Activated CD4-positive, alpha-beta T cell treated with anti-CD3 and anti-CD28 coated beads, Interleukin-2, amount 10 ng/mL, durations not matched to agents 7 days and 5 days (primary cell): ENCODE measurements at places on chromosomes 13 and 19.

DNA sequence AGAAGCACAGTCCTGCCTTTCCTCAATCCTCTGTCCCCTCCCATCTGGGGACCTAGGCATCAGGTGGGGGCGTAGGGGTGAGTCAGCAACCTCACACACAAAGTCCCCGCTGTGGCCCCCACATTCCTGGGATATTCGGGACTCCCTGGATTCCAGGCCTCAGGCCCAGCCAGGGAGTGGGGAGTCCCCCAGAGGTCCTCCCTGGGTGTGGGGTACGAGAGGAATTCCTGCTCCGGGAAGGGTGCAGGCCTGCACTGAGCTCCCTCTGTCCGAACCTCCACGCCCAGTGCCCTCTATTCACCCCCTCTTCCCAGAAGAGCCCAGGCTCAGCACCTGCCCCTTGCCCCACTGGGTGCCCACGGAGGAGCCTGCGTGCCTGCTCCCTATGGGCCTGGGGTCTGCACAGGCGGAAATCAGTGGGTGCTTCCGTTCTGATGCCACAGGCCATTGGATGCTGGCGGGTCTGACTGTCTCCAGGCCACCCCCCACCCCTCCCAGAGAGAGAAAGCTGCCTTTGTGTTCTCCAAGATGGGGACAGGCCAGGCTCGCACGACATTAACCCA lies 3.4 kb downstream of the CADM4 start:
- no peak for DNase-seq

GRCh38 chr13:21176982-21177284 lies 475 bp downstream of the MRPL57 start:
- no peak for DNase-seq

- no peak for DNase-seq
Measured at GRCh38 chr13:74836628-74837027, 645.3 kb downstream of the TBC1D4 start.

DNA sequence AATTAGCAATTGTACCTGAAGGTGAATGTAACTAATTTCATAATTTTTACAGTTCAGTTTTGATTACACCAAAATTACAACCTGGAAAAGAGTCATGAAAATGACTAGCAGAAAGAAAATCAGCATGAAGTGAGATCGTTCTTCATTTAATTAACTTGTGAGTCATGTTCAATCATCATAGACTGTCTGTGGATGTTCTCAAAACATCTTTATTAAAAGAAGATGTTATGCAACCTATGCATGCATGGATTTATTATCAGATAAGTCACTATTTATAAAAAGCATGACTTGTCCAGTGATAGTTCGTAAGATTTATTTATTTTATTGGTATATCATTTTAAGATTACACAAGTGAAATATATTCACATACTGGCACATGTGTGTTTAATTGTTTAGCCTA lies 245.9 kb downstream of the ITGBL1 start:
- DNase-seq = no peak

DNA sequence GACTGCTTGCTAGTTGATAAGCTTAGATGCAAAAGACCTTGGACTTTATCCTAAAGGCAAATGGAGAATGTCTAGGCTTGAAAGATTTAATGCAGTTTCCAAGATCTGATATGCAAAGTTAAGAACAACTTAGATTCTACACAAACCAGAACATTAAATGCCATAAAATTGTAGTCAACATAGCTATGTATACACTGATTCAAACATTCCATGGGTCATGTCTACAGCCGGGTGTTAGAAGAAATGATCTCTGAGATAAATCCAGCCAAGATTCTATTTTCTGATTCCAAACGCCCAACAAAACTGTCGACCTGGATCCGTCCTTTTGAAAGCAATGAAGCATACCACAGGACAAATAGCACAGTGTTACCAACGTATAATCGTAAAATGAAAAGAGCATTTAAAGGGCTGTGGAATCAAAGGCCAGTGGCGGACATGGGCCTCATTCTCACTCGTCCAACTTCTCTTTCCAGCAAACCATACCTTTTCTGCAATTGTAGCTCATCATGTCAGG lies 52.7 kb downstream of the KCTD12 start:
- DNase-seq = no peak

DNA sequence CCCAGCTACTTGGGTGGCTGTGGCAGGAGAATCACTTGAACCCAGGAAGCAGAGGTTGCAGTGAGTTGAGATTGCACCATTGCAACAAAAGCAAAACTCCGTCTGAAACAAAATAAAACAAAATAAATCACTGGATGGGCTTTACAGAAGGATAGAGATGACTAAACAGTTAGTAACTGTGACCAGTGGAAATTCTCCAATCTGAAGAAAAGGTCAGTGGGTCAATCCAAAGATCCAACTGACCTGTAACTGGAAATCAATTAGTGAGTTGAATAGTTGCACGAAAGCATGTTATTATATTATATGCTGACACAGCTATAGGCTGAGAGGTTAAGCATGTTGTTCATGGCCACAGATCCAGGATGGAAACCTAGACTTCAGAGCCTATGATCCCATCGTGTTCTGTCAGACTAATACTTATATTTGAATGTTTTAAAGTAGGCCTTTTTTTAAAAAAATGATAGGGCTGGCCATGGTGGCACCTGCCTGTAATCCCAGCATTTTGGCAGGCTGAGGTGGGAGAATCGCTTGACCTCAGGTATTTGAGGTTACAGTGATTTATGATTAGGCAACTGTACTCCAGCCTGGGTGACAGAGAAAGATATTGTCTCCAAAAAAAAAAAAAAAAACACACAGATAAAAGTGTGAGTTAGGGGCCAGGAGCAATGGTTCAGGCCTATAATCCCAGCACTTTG lies 1.4 kb downstream of the ECH1 start:
- DNase-seq = no peak

DNA sequence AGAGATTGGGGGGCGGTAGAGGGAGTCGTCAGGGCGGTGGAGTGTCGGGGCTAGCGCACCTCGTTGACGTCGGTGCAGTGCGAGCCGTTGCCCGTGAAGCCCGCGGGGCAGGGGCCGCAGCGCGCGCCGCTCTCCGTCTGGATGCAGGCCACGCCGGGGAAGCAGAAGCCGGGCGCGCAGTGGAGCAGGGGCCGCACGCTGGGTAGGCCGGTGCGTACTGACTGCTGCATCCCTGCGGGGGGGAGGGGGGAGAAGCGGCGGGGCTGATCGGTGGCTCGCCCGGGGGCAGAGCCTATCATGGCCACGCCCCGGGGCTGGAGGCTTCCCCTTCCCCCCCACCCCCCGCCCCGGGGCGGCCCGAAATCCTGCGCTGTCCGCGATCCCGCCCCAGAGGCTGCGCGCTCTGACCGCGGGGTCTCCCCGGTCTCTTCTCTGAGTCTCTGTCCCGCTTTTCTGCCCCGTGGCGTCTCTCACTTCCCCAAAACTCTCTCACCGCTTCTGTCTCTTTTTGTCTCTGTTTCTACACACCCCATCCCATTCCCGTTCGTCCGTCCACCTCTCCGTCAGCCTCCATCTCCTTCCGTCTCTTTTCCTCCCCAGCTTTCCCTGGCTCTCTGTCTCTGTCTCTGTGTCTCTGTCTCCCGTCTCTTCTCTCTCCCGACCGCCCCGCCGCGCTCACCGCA lies 1.1 kb downstream of the COMP start:
- no peak for DNase-seq

- no peak for DNase-seq
Measured at GRCh38 chr13:94859278-94859691, 146.9 kb upstream of the SOX21 start.

DNA sequence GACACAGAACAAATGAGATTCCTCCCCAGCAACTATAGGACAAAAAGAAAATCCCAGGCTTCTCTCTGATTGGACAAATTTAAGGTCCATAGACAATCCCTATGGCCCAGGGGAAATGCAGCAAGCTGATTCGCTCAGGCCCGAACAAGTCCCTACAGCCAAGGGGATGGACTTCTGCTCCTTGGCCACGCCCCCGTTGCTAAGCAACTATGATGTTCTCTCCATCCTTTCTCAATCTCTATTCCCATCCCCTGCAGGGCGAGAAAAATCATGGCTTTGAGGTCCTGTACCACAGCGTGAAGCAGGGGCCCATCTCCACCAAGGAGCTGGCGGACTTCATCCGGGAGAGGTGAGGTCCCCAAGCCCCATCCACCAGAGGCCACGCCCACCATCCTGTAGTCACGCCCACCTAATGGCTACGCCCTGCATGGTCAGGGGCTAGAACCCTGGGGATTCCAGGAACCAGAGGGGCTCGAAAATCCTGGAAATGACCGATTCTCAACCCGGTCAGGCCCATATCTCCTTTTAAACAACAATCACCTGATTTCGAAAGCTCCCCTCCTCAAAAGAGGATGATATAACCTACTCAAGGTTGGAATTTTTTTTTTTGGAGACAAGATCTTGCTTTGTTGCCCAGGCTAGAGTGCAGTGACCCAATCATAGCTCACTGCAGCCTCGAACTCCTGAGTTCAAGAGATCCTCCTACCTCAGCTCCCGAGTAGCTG lies 11.4 kb downstream of the FCHO1 start:
- DNase-seq = no peak

DNA sequence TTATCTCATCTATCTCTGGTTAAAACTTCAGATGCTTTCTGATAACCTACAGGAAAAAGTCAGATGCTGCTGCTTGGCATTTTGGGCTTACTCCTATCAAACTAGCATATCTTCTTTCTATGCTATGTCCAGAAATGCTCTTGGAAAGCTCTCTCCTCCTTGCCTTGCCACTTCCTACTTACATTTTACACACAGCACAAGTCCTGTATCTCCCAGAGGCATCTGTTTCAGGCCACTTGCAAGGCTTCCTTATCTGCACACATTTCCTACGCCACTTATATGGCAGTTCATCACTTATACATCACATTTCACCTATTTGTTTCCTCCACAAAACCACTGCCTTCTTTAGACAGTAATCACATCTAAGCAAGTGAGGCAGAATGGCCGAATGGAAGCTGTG lies 220.3 kb downstream of the DNAJC15 start:
- no peak for DNase-seq

GRCh38 chr19:38263689-38264485 lies 486 bp upstream of the SPINT2 start:
- no peak for DNase-seq

DNA sequence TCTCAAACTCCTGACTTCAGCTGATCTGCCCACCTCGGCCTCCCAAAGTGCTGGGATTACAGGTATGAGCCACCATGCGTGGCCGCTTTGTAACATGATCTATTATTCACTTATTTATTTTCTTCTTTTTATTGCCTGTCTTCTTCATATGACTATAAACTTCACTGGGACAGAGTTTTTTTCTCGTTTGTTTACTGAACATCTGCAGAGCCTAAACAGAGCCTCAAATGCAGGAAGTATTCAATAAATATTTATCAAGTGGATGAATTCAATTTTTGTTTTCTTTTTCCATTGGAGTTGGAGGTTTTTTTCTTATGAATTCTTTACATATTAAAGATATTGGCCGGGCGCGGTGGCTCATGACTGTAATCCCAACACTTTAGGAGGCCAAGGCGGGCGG lies 54.7 kb downstream of the SKA3 start:
- no peak for DNase-seq

DNA sequence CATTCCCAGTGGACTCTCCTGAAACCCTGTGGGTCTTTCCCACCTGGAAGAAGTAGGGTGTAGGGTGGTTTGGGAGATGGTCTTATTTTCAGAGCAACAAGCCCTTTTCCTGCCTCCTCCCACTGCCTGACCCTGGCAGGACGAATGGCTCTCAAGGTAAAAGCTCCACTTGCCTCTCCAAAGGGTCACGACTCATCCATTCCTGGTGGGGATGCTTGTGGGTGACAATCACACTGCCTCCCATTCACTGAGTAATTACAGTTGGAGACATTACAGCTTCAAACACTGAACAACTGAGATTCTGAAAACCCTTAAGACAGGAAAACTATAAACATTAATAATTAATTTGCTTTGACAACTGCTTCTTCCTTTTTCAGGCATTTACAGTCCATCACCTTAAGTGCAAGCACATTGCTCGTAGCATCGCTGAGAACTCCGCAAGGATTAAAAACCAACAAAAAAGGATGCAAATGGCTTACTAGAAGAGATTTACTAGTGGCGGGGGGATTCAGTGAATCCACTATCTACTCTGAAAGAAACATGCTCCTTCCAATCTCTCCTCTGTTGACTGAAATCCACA lies 199.6 kb upstream of the IRS2 start:
- no peak for DNase-seq

- no peak for DNase-seq
Measured at GRCh38 chr19:38267761-38268483, 3.5 kb downstream of the SPINT2 start.

DNA sequence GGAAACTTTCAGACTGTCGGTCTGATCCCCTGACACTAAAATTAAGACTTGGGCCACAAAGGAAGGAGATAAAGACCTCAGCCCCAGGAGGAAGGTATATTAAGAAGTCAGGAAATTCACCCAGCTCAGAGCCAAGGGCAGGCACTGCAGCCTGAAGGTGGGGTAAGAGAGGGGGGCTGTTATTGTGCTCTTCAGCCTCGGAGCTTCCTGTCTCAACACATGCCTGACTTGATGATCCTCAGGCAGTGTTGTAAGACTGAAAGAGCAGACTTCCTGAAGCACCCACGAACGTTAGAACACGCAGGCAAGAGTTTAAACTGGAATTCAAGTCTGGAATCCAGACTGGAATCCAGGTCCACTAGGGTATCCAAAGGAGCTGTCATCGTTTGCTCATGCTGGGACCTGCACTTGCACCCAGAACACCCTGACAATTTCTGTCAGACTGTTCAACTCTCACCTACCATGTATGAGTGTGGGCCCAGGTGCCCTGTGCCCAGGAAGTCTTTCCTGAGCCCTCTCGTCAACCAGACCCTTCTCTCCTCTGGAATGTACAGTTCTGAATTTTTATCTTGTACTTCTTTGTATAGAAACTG lies 10.7 kb upstream of the FLT1 start:
- DNase-seq = no peak

DNA sequence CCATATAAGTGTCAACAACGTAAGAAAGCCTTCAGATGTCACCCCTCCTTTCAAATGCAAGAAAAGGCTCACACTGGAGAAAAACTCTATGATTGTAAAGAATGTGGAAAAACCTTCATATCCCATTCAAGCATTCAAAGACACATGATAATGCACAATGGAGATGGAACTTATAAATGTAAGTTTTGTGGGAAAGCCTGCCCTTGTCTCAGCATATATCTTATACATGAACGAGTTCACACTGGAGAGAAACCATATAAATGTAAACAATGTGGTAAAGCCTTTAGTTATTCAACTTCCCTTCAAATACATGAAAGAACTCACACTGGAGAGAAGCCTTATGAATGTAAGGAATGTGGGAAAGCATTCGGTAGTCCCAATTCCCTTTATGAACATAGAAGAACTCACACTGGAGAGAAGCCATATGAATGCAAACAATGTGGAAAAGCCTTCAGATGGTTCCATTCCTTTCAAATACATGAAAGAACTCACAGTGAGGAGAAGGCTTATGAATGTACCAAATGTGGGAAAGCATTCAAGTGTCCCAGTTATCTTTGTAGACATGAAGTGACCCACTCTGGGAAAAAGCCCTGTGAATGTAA lies 11.1 kb downstream of the ZNF844 start:
- DNase-seq = no peak

GRCh38 chr19:55676383-55676782 lies 1.4 kb downstream of the EPN1 start:
- DNase-seq = no peak

DNA sequence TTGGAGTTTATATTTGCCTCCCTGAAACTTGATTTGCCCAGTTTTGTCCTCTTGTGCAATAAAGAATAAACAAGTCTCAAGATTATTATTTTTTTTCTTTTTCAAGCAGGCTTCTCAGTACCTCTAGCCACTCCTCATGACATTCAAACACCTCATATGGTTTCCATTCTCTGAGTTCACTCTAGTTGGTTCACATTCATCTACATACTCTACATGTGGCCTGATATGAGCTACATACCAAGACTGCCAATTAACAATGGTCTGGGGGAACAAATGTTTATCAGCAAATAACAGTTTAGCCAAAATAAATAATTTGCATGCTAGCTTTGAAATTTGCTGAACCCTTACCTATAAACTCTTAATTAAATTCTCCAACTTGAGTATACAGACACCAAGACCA lies 22.5 kb downstream of the KCNRG start:
- DNase-seq = no peak
